Chondrocyte (in vitro differentiated cells): ENCODE measurements at places on chromosomes 6 and 20.

- peaks cover 3% of the 10 kb centered on the region for H3K36me3 ChIP-seq
- DNase-seq: no peak
- H3K4me3 ChIP-seq: no peak overlapping the region
- no peak overlapping the region for H3K27ac ChIP-seq
These were observed 84.8 kb upstream of the MRPS10 start for GRCh38 chr6:42302411-42302810.

- no peaks in the 10 kb centered on the region for H3K36me3 ChIP-seq
- peaks cover 2% of the 10 kb centered on the region for H3K27me3 ChIP-seq
- peaks cover 10% of the 10 kb centered on the region for H3K4me1 ChIP-seq
- H3K27ac ChIP-seq: no peak overlapping the region
These were observed 220.1 kb upstream of the DTNBP1 start for GRCh38 chr6:15882915-15883314.

DNA sequence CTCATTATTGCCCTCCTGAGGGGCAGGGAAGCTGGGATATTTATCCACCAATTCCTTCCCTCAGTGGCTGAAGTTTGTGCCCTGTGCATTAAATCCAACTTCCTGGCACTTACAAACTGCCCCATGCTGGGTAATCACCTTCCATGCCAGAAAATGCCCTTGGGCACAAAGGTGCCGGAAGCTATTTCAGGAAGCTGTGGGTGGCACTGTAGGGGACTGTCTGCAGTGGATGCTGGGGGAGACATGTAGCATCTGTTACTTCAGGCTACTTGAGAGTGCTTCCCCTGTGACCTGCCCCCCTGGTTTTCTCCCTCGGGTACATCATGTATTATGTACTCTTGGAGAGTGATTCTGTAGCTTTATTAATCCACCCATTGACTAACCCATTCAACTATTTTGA is 24.7 kb upstream of the RALGAPA2 start:
- H3K27me3 ChIP-seq: peaks cover 9% of the 10 kb centered on the region
- peaks cover 15% of the 10 kb centered on the region for H3K4me1 ChIP-seq
- no peaks in the 10 kb centered on the region for H3K36me3 ChIP-seq
- DNase-seq: no peak

- no peak for DNase-seq
- peaks cover 43% of the 10 kb centered on the region for H3K27me3 ChIP-seq
- peaks cover 2% of the 10 kb centered on the region for H3K36me3 ChIP-seq
These were observed 11.0 kb downstream of the TREM1 start for GRCh38 chr6:41275489-41275888.

DNA sequence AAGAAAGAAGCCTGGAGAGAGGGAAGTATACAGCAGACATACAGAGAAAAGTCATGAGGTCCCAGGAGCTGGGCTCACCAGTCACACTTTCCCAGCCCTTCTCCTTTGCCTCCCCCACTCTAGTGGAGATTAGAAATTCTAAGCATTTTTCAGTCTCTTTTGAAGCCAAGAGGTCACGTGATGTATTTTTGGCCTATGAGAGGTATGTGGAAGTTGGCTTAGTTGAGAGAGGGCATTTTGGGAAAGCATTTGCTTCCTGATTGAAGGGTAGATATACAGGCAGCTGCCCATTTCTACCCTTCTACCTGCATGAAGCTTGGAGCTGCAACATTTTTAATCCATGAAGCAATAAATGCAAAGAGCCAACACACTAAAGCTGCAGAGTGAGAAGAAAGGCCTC is 106.0 kb upstream of the TNFAIP3 start:
- DNase-seq: no peak
- H3K36me3 ChIP-seq: no peaks in the 10 kb centered on the region
- H3K4me3 ChIP-seq: no peak overlapping the region
- H3K27me3 ChIP-seq: no peaks in the 10 kb centered on the region
- H3K4me1 ChIP-seq: peaks cover 18% of the 10 kb centered on the region
- H3K27ac ChIP-seq: peak overlapping the region; percentile 46

DNA sequence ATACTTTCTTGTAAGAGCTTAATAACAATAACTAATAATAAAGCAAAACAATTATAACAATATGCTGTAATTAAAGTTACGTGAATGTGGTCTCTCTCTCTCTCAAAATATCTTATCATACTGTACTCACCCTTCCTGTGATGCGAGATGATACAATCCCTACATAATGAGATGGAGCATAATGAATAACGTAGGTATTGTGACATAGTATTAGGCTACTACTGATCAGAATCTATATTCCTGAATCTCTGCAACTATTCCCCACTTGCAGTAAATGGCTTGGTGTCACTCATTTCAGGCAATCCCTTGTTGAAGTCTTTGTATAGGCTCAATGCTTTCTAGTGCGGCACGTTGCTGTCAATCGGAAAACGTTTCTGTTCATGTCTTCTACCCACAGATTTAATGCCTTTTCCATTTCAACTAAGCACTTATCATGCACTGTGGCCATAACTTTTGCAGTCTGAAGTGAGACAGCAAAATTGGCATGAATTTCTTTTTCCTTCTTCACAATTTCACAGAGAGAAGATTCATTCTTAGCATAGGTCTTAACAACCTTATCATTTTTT is 32.3 kb downstream of the MOXD1 start:
- no peaks in the 10 kb centered on the region for H3K36me3 ChIP-seq
- H3K4me3 ChIP-seq: no peak overlapping the region
- H3K27ac ChIP-seq: no peak overlapping the region
- H3K4me1 ChIP-seq: no peaks in the 10 kb centered on the region

DNA sequence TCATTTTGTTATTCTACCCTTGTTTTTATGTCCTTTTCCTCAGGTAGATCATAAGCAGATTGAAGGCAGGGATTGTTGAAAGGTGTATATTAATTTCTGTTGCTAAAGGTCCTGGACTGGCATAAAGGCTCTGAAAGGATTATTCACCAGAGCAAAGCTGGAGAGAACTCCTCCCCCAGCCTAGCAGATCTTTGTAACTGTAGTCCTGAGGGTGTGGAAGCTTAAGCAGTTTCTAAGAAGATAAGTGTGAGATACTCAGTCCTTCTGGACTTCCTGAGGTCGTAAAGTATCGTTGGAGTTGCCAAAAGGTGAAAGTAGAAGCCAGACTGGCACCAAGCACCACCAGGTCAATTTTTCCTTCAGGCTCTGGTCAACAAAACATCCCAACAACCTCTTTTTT is 24.2 kb downstream of the CGA start:
- H3K36me3 ChIP-seq: no peaks in the 10 kb centered on the region
- H3K27me3 ChIP-seq: peaks cover 35% of the 10 kb centered on the region
- no peak for DNase-seq
- peaks cover 7% of the 10 kb centered on the region for H3K4me1 ChIP-seq

DNA sequence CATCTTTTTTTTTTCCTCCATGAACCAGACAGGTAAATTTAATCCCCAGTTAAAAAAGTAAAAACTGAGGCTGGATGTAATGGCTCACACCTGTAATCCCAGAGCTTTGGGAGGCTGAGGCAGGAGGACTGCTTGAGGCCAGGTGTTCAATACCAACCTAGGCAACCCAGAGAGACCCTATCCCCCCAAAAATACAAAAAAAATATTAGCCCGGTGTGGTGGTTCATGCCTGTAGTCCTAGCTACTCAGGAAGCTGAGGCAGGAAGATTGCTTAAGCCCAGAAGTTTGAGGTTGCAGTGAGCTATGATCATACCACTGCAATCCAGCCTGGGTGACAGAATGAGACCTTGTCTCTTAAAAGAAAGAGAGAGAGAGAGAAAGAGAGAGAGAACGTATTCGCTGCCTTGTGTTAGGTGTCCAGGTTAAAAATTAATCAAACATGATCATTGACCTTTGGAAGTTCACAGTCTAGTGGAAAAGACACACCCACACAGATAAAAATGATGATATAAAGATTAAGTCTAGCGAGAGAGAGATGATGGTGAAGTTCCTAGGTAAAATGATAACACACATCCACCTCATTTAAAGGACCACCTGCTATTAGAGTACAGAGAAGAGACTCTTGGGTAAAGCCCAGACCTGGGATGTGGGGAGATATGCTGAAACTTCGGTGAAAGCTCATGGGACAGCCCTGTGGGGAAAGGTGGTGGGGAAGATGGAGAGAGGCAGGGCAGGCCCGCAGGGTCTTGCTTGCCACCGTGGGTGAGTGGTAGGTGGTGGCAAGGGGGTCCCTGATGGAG is 4.8 kb upstream of the NHSL1 start:
- H3K27me3 ChIP-seq: no peaks in the 10 kb centered on the region
- H3K4me1 ChIP-seq: peaks cover 17% of the 10 kb centered on the region
- H3K4me3 ChIP-seq: no peak overlapping the region
- H3K27ac ChIP-seq: no peak overlapping the region
- H3K36me3 ChIP-seq: no peaks in the 10 kb centered on the region

DNA sequence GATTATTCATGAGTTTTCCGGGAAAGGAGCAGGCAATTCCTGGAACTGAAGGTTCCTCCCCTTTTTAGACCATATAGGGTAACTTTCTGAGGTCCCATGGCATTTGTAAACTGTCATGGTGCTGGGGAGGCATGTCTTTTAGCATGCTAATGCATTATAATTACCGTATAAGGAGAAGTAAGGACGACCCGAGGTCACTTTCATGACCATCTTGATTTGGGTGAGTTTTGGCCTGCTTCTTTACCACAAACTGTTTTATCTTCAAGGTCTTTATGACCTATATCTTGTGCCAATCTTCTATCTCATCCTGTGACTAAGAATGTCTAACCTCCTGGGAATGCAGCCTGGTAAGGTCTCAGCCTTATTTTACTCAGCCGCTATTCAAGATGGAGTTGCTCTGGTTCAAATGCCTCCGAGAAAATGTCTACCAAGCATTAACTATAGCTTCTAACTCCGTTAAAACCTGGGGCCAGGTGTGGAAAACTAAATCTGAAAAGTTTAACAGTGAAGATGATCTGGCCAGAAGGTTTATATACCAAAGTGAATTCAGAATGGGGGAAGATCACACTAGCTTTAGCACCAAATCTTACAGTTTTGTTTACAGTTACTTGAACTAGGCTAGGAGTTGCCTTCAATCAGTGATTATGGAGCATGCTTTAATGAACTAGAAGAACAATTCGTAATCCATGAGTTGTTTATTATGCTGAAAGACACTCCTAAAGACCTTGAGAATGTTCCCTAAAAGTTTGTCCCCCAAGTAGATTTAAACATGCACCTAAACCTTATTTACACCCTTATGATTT is 80.0 kb upstream of the TOP1 start:
- H3K27me3 ChIP-seq: peaks cover 38% of the 10 kb centered on the region
- no peak overlapping the region for H3K27ac ChIP-seq
- H3K4me1 ChIP-seq: no peaks in the 10 kb centered on the region
- no peak for DNase-seq
- H3K4me3 ChIP-seq: no peak overlapping the region

- peaks cover 9% of the 10 kb centered on the region for H3K36me3 ChIP-seq
- no peaks in the 10 kb centered on the region for H3K27me3 ChIP-seq
- peaks cover 12% of the 10 kb centered on the region for H3K4me1 ChIP-seq
These were observed 21.3 kb downstream of the STK35 start for GRCh38 chr20:2122936-2123335.
